CD8-positive, alpha-beta memory T cell (primary cell): ENCODE measurements at places on chromosomes 5 and 9. TPM values are rescaled to one million over a fixed set of nuclear protein-coding genes. Genes with fewer than 3 reads are reported as not detected.
A peak's percentile ranks its signal among the peaks of the same experiment; 100 is the strongest.

- H3K27ac ChIP-seq: no peak overlapping the region
- no peak overlapping the region for H3K4me3 ChIP-seq
- peaks cover 9% of the 10 kb centered on the region for H3K36me3 ChIP-seq
- no peaks in the 10 kb centered on the region for H3K27me3 ChIP-seq
- H3K4me1 ChIP-seq: no peaks in the 10 kb centered on the region
These were observed 18.0 kb upstream of the LHX3 start for GRCh38 chr9:136222906-136223285.

- H3K27me3 ChIP-seq: peaks cover 5% of the 10 kb centered on the region
- peak overlapping the region; percentile 31 for H3K27ac ChIP-seq
These were observed 24.9 kb downstream of the C9orf50 start for GRCh38 chr9:129595903-129596540.

GRCh38 chr9:97373331-97373730 is 38.6 kb upstream of the TDRD7 start:
- no peak overlapping the region for H3K27ac ChIP-seq
- no peak overlapping the region for H3K4me3 ChIP-seq
- H3K27me3 ChIP-seq: no peaks in the 10 kb centered on the region

DNA sequence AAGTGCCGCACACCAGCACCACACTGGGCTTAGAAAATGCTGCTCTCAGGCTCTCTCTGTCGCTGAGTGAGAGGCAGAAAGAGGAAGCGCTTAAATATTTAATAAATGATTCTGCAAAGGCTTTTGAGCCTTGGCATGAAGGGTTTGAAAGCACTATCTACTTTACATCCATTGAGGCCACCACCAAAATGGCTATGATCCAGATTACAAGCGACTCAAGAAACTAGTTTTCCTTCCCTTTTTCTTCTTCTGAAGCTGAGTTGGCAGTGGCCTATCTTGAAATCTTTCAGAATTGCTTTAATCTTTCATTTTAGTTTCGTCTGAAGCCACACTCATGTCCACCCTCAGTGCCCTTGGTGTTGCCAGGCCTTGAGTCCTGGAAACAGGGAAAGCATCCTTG is 59.5 kb downstream of the EBF1 start:
- H3K27ac ChIP-seq: no peak overlapping the region
- no peaks in the 10 kb centered on the region for H3K36me3 ChIP-seq
- no peaks in the 10 kb centered on the region for H3K27me3 ChIP-seq
- DNase-seq: no peak

DNA sequence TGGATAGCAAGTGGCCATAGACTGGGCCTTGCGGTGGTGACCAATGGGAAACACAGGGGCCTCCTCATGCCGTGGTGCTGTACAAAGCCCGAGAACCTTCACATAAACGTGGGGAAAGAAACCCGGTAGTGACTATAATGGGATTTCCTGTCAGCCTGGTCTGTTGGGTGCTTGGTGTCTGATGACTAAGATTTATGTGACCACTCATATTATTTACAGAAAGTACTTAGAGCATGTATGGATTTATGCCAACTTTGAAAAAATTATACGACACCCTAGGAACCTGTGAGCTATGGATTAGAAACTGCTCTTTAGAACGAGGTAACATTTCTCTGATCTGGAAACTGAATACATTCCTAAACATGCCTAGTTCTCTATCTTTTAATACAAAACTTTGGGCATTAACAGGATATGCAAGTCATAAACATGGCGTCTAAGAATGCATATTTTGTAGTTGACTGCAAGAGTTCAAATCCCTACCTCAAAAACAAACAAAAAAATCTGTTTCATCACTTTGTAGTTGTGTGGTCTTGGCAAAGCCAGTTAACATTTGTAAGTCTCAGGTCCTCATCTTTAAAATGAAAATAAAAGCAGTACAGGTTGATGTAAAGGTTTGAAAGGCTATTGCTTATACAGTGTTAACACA is 85.4 kb downstream of the TMEM167A start:
- no peaks in the 10 kb centered on the region for H3K27me3 ChIP-seq
- H3K36me3 ChIP-seq: no peaks in the 10 kb centered on the region
- no peak for DNase-seq
- H3K4me1 ChIP-seq: no peaks in the 10 kb centered on the region
- no peak overlapping the region for H3K4me3 ChIP-seq

DOK3 gene
- 5.1 TPM for total RNA-seq

DNA sequence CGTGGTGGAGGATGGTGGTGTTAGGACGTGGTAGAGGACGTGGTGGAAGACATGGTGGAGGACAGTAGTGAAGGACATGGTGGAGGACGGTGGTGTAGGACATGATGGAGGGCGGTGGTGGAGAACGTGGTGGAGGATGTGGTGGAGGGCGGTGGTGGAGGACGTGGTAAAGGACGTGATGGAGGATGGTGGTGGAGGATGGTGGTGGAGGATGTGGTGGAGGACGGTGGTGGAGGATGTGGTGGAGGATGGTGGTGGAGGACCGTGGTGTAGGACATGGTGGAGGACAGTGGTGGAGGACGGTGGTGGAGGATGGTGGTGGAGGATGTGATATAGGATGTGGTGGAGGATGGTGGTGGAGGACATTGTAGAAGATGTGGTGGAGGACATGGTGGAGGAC is 67.6 kb downstream of the S1PR3 start:
- H3K36me3 ChIP-seq: no peaks in the 10 kb centered on the region
- no peak for DNase-seq
- no peak overlapping the region for H3K27ac ChIP-seq
- H3K4me1 ChIP-seq: no peaks in the 10 kb centered on the region
